ENCODE measurements at places on chromosomes 5 and 9.

DNA sequence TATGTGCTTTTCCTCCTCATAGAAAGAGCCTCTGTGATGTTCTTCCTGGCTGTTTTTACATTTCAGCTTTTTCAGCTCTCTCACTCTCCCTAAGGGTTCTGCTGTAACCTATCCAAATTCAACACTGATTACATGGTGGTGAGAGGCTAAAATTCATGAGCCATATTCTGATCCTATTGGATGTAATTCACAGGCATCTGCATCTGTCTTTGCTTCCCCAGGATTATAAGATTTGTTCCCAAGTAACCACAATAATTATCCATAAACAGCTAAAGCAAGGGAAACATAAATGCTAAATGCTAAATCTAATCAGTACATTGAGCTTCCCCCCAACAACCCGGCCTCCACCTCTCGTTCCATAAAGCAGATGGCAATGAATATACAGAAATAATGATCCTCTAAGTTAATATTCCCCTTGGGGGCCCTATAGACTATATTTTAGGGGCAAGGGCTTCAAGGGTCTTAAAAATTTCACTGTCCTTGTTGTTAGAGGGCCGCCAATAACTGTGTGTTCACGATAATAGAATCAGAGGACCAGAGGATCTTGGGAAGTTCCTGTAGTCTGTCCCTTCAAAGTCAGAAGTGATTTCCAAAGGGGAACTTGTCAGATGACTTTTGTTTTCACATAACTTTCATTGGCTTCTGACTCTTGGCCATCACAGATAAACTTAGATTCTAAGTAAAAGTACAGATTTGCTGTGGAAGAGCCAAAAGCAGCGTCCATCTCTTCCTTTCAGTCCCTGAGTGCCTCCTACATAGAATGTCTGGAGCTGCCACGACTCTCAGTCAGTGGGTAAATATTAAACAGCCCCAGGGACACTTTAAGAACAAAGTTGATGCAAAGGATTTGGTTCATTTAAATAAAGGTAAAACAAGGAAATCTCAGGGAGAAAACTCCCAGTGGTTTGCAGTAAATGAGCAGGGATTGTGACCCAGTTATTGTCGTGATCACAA is 125.6 kb downstream of the ALDH1A1 start:
- DNase-seq, result no peak

GRCh38 chr5:117763271-117763670 is 1188.6 kb upstream of the SEMA6A start:
- DNase-seq, result no peak

GRCh38 chr9:124794902-124795491 is 18.1 kb downstream of the OLFML2A start:
- DNase-seq, result peak; percentile 77

GRCh38 chr9:72324974-72325373 is 40.0 kb downstream of the ZFAND5 start:
- no peak for DNase-seq

- no peak for DNase-seq
Measured at GRCh38 chr5:76473661-76474060, 70.6 kb downstream of the IQGAP2 start.

DNA sequence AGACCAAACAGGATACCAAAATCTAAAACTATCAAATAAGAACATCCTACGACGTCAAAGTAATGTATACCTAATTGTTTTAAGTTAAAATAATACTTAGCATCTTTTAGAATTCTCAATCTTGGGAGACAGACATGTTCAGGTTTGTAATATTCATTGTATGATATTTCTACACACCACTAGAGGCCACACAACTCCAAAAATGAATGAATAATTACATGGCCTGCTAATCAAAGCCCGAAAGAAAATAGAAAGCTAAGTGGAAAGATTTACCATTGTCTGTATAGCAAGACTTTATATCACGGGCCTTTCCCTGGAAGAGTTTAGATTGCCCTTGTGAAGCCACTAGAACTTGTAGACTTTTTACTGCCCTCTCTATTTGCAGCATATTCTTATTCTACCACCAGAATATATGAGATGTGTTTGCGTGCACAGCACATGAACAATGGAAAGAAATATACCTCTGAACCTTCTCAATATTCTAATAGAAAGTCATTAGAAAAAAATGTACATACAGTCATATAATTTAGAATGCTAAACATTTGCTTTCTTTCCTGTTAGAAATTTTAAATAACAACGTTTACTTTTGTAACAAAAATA is 380.1 kb upstream of the NUDT12 start:
- DNase-seq, result no peak

GRCh38 chr9:130129432-130130061 is 42.7 kb upstream of the NCS1 start:
- DNase-seq, result no peak

DNA sequence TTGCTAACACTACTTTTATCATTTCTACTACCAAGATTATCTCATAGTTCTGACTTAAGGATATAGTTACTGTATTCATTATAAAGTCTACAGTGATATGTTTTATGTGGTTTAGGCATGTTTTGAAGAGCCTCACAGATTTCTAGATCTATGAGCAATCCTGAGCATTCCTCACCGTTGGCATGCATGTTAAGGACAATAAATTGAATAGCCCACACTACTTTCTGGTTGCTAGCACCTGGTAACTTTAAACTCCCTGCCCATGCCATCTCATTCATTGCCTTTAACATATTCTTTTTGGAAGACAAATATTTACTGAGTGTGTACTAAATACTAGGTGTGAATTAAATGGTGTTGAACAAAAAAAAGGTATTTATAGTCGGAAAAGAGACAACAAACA is 868.1 kb upstream of the CDH9 start:
- DNase-seq, result no peak

- peak; percentile 25 for DNase-seq
Measured at GRCh38 chr5:93892481-93892880, 151.1 kb upstream of the POU5F2 start.

- DNase-seq, result no peak
Measured at GRCh38 chr9:135811801-135812200, 95.5 kb downstream of the CAMSAP1 start.

GRCh38 chr5:142356716-142357468 is 32.1 kb upstream of the SPRY4 start:
- DNase-seq, result peak; percentile 62

GRCh38 chr9:115680231-115680630 is 473.4 kb upstream of the PAPPA start:
- DNase-seq, result no peak

DNA sequence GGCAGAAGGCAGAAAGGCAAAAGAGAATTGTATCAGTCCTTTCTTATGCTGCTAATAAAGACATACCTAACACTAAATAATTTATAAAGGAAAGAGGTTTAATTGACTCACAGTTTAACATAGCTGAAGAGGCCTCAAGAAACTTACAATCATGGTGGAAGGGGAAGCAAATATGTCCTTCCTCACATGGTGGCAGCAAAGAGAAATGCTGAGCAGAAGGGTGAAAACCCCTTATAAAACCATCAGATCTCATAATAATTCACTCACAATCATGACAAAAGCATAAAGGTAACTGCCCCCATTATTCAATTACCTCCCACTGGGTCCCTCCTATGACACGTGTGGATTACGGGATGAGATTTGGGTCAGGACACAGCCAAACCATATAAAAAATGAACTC is 312.5 kb upstream of the PTGER4 start:
- no peak for DNase-seq

- no peak for DNase-seq
Measured at GRCh38 chr5:62969409-62970120, 390.9 kb downstream of the LRRC70 start.

DNA sequence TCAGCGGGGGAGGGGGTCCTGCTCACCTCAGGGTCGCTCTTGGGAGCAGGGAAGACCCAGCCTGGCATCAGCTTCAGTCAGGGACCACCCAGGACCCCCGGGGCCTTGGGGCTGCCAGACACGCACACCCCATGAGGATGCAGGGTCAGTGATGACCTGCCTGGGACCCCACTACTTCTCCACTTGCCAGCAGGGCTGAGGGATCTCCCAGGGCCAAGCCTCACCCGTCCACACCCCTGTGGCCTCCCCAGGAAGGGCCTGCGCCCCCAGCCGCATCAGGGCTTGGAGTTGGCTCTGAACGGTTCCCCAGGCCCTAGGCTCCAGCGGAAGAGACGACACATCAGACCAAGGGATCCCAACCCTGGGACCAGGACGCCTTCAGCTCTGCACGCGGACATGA is 33.7 kb downstream of the SLC12A7 start:
- no peak for DNase-seq

DNA sequence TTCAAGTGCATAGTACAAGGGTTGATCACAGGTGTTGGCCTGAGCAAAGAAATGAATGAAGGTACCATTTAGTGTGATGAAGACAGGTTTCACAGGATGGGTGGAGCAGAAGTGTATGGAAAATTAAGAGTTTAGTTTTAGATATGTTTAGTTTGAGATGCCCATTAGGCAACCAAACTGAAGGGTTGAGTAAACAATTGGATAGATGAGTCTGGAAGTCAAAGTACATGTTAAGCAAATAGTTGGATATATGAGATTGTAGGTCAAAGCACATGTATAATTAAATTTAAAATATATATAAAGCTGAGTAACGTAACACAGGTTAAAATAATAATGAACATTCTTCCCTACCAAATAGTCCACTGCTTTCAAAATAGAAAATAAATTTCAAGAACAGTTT is 237.1 kb upstream of the PCSK5 start:
- no peak for DNase-seq

DNA sequence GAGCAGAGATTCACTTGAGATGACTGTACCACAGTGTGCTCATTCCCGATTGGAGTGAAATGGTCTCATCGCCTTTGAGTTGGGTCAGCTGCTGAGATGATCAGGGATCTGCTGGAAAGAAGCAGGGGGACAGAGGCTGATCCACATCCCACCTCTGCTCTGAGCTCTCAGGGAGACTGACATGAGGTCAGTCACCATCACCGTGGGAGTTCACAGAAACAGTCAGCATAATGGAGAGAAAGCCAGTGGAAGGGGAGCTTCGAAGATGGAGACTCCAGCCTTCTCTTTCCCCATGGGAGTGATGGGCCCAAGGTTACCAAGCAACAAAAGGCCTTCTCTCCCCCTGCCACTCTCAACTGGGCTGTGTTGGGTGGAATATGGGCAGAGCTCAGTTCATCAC is 276.4 kb downstream of the CDK5RAP2 start:
- DNase-seq, result no peak

DNA sequence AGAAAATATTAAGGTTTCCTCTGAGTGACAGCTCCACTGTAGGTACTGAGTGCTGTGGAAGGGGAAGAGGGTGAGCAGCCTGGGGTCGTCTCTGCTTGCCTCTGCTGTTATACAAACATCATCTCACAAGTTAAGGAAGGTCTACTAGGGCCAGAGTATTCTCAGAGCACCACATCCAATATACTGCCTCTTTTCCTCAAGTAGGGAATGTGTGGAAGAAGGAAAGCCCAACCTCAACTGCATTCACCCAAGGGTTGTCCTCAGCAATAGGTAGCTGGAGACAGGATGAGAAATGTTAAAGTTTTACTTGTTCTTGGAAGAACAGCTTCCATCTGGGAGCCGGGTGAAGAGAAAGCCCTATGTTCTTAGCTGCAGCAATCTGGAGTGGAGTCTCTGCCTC is 1062.3 kb upstream of the CDH10 start:
- DNase-seq, result no peak

- peak; percentile 26 for DNase-seq
Measured at GRCh38 chr5:147512659-147513379, 3.0 kb upstream of the DPYSL3 start.
